ENCODE measurements at places on chromosomes 13 and 19. TPM values are rescaled to one million over a fixed set of nuclear protein-coding genes. Genes with fewer than 3 reads are reported as not detected.

ADGRE3 gene
- not detected for total RNA-seq

ONECUT3 gene
- total RNA-seq: not detected

CGB8 gene
- total RNA-seq: not detected

DNA sequence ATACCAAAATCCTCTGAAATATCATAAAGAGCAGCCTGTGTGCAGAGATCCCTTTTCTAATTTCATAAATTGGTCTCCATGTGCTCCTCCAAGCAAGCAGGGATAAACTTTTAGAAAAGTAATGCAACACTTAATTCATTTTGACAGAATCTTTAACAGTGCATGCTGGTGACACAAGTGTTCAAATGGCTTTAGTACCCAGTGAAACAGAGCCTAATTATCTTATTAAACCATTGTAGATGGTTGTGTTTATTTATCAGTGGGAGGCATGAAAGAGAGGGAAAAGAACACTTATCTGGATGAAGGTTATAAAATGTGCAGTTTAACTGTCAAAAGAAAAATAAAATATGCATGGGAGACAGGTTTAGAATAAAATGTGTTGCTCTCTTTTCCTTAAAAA, 945.0 kb upstream of the PCDH20 start:
- DNase-seq: no peak

GRCh38 chr13:29849071-29849631, 1.3 kb downstream of the UBL3 start:
- DNase-seq: no peak

GRCh38 chr19:40279120-40279551, 6.0 kb downstream of the AKT2 start:
- no peak for DNase-seq

DNA sequence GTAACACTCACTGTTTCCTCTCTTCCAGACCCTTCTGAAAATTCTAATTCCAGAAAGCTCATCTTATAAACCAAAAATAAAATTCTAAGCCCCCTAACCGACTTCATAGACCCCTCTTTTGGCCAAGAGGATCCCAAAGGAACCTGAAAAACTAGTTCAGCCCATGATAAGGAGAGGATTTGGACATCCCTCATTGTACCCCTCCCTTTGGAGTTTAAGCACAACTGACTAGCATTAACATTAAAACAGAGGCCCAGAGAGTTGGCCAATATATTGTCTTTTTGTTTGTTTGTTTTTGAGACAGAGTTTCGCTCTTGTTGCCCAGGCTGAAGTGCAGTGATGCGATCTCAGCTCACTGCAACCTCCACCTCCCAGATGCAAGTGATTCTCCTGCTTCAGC, 34.2 kb upstream of the MUC16 start:
- no peak for DNase-seq

- no peak for DNase-seq
Measured at GRCh38 chr13:45143346-45143751, 23.0 kb downstream of the GTF2F2 start.

GRCh38 chr13:110265341-110265681, 41.6 kb downstream of the COL4A1 start:
- no peak for DNase-seq
